Esophagus mucosa (tissue), 1 donor: ENCODE measurements at places on chromosomes 12 and 14. TPM values are rescaled to one million over a fixed set of nuclear protein-coding genes. Genes with fewer than 3 reads are reported as not detected.

DNA sequence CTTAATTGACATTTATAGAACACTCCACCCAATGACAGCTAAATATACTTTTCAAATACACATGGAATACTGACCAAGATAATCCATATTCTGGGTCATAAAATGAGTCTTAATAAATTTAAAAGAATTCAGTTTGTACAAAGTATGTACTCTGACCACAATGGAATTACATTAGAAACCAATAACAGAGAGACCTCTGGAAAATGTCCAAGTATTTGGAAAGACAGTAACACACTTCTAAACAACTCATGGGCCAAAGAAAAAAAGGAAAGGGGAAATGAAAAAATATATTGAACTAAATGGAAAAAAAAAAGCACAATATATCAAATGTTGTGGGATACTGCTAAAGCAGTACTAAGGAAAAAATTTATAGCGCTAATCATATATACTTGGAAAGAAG, 52.0 kb downstream of the CRACR2A start:
- no peak for ATAC-seq

- no peak for ATAC-seq
Measured at GRCh38 chr14:66539034-66539433, 31.1 kb downstream of the GPHN start.

- ATAC-seq: peak; percentile 18
Measured at GRCh38 chr12:75208856-75209811, 505 bp downstream of the KCNC2 start.

GRCh38 chr12:94777936-94778335, 127.6 kb upstream of the TMCC3 start:
- no peak for ATAC-seq

DNA sequence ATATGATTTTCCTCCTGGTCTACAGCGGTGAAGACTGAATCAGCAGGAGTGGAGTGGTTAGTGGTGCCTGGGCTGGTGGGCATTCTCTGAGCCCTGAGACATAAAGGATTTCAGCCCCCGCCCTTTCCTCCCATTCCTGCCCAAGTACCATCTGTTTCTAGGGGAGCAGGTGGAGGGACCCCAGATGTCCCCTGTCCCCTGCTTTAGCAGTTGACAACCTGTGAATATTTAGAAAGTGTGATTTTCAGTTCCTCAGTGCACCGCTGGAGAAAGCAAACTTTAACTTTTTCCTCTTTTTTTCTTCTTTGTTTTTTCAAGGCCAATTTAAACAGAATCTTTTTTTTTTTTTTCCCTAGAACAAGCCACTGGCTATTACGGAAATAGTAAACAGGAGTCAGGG, 163.8 kb upstream of the MYL2 start:
- no peak for ATAC-seq

The IQSEC3 gene
- total RNA-seq: 0.28 TPM

The PTPRO gene
- total RNA-seq: 0.08 TPM

DNA sequence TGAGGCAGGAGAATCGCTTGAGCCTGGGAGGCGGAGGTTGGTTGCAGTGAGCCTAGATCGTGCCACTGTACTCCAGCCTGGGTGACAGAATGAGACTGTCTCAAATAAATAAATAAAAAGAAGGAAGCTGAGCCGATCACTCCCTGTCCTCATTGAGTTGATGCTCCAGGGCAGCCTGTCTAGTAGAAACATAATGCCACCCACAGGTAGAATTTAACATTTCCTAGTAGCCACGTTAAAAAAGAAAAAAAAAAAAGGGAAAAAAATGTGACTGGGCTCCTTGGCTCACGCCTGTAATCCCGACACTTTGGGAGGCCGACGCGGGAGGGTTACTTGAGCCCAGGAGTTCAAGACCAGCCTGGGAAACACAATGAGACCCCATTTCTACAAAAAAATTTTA, 135.7 kb downstream of the SCARB1 start:
- ATAC-seq: no peak

The TCTN1 gene
- 13.0 TPM for total RNA-seq

DNA sequence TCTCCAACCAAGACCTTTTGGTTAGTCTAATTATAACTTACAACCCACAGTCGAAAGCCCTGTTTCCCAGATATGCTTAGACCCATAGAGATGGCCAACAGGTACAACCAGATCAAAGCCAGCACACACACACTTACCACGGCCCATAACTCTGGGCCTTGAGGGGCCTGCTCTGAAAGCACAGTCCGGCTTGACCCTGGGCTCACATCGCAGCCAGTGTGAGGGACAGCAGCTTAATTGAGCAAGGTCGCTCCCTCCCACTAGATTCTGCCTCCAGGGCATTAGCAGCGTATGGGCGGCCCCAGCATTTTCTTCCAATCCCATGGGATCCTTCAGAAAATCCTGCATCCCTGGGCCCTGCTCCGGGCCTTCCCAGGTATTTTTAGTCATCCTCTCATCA, 157.4 kb upstream of the FKBP4 start:
- no peak for ATAC-seq

DNA sequence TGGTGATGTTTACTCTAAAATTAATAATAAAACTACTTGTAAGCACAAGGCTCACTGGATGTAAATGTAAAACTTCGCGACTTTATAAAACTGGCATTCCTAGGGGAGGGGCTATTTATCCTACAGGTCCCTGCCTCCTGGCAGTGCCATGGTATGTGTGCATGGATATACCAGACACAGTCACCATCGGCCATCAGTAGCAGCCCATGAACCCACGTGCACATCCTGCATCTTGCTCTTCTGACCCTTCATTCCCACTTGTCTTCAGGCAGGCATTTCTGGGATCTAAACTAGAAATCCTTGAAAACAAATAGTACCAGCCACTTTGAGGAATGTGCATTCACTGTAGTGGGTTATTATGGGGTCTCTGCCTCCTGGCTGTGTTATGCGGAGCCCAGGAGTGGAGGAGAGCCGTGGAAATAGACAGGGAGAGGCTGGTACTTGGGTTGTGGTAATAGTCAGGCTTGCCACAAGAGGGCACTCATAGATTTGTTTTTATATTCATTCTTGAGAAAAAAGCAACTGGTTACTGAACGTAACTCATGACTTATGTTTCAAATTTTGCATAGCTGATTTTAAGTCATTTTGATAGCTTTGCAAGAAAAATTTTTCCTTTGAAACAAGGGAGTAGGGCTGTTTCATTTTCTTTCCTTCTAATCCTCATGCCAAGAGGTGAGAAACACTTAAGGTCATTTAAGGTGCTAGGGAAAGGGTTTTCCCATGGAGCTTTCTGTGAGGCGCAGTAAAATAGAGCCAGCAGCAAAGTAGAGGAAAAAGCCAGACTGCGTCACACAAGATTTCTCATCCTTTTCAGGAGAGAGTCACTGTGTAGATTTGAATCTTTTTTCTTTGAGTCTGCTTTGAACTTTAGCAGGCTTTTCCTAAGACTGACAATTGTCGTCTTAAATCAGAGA, 17.4 kb upstream of the GALNT16 start:
- peak; percentile 70 for ATAC-seq

DNA sequence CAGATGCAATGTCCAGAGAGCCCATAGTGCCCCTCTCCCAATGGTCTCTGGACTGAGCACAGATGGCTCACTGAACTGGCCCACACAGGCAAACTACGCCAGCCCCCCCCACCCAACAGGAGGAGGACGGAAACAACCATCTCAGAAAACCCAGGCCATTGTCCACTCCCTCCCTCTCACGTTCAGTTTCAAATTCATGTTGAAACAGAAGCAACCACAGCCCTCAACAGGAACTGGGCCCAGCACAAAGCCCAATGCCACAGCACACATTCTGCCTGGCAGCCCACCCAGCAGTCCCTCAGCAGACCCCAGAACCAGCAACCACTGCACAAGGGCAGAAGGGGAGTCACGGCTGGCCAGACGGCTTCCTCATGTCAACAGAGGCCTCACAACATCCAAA, 10.6 kb downstream of the CCDC88C start:
- no peak for ATAC-seq

The TAS2R50 gene
- 0.68 TPM for total RNA-seq

GRCh38 chr14:64625386-64626232, 75.8 kb downstream of the PPP1R36 start:
- ATAC-seq: peak; percentile 26

DNA sequence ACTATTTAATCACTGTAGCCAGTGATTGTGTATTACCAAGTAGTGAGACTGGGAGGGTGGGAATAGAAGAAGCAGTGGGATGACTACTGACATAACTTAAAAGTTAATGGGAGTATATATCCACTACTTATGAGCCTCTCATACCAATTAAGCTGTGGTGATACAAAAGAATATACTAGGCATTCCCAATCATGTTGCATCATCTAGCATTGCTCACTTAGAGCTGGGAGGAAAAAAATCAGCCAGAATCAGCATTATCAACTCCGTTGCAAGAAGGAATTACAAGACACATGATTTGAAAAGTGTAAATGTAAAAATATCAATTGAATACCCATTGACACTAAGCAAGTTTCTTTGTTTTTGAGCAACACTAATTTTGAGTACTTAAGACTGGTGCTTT, 745 bp upstream of the PPP1R36 start:
- ATAC-seq: peak; percentile 34

The LMNTD1 gene
- total RNA-seq: 0.32 TPM

The CFAP73 gene
- 0.20 TPM for total RNA-seq

The LBHD2 gene
- total RNA-seq: not detected

GRCh38 chr14:93981316-93982229, 5.2 kb upstream of the ASB2 start:
- no peak for ATAC-seq

- no peak for ATAC-seq
Measured at GRCh38 chr12:32617534-32617933, 61.6 kb upstream of the DNM1L start.

The DHRS1 gene
- 110 TPM for total RNA-seq

DNA sequence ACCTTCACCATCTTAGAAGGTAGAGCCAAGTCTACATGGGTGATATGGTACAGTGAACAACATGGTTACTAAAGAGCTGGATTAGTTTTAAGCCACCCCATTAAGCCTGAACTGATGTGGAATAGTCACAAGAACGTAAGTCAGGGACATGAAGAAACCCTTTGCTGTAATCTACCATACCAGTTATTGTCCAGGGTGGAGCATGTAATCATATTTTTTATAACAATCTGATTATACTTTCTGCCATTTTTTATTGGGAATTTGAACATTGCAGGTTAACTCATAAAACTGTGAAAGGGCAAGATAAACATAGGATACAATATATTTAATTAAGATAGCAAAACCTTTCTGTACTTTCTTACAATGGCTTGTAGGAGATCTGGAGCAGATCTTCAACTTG, 103.6 kb downstream of the FIGNL2 start:
- no peak for ATAC-seq

GRCh38 chr14:68141281-68142088, 321.9 kb downstream of the RAD51B start:
- no peak for ATAC-seq
